ENCODE measurements at places on chromosomes 3 and 15.

DNA sequence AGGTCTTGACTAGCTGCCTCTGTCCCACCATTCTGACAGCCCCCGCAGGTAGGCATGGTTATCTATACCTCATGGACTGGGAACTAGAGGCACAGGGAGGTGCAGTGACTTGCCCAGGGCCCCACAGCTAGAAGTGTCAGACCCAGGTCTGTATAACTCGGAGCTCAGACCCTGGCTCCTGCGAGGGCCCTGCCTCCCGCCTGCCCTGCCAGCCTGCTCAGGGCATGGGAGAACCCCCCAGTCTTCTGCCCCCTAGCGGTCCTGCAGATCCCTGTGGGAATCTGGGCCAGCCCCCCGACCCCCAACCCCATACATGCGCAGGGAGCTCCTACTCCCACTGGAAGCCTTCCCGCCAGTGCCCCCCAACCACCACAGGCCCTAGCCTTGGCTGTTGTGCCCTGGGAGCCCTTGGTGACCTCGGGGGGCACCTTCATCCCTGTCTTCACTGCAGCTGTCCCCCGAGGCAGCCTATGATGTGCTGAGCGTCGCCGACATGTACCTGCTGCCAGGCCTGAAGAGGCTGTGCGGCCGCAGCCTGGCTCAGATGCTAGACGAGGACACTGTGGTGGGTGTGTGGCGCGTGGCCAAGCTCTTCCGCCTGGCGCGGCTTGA, 6.9 kb downstream of the ABTB1 start:
- no peak for DNase-seq

DNA sequence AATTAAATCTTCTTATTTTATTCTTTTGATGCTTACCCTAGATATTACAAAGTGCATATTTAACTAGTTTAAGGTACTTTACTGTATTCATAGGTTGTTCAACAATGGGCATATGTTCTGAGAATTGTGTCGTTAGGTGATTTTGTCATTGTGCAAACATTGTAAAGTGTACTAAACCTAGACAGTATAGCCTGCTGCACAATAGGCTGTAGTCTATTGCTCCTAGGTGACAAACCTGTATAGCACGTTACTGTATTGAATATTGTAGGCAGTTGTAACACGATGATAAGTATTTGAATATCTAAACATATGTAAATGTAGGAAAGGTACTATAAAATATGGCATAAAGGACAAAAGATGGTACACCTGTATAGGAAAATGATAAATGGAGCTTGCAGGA, 100.7 kb downstream of the CACNA2D3 start:
- DNase-seq, result no peak

DNA sequence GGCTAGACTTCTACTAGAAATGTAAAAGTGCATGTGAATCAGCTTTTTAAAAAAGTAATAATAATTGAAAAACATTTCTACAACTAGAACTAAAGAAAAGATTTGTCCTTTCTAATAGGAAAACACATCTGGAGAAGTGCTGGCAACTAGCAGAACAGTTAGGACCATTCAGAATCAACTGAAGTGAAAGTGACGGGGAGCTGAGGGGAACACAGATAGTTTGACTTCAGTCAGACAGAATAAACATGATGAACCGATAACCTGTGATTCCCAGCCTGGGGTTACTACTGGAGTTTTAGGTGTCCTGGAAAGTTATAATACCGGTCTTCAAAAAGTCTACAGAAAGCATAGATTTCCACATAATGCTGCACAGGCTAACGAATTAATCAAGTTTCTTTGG, 28.1 kb downstream of the OPA1 start:
- no peak for DNase-seq

DNA sequence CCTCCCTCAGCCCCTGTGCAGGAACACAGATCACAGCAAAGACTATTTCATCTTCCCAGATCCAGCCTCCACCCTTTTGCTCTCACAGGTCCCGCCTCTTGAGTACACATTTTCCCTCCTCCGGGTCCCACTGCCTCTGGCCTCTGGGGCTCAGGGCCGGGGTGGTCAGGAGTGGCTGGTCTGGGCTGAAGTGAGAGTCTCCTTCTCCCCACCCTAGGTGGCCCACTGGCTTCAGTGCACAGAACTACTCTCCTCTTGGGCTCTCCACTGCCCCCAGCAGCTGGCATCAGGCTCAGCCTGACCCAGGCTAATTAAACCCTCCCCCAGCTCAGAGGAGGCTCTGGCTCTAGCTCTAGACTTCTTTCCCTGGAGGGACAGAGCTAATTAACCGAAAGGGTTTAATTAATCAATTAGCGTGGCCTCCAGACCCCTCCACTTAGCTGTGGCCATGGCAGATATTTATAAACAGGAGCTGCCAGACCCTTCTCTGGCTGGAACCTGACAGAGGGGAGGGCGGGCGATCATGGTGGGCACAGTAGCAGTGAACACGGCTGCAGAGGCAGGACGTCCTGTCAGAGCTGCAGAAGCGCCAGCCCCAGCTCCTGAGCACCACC, 15.1 kb downstream of the DUSP7 start:
- no peak for DNase-seq

DNA sequence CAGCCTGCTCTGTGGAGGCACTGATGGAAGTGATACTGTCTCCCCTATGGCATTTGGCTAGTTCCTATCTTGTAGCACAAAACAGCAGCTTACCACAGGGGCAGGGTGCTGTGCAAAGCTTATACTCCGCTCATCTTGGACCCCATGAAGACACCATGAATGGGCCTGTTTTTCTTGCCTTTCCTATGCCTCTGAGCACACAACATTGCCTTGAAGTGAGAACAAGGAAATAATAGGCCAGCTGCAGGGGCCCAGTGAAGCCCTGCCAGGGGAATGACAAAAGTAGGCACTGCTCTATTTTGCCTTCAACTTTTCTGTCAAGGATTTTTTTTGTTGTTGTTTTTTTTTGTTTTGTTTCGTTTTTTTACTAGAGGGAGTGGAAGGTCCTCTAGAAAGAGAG, 110.3 kb downstream of the PDE8A start:
- no peak for DNase-seq

DNA sequence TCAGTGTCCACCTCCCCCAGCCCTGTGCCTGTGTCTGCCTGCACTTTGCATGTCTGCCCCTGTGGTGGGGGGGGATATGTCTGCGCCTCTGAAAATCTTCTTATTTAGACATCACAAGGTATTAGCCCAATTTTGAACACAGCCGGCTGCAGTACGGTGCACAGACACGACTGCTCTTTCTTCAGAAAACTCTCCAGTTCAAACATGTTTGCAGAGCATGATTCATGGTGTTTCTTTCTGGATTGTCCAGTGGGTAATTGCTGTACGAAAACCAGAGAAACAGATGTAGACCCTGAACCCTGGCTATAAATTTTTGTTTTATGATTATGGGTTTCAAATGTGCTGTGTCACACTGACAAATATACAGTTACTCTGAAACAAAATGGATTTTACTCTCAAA, 3.4 kb upstream of the RARB start:
- DNase-seq, result no peak

DNA sequence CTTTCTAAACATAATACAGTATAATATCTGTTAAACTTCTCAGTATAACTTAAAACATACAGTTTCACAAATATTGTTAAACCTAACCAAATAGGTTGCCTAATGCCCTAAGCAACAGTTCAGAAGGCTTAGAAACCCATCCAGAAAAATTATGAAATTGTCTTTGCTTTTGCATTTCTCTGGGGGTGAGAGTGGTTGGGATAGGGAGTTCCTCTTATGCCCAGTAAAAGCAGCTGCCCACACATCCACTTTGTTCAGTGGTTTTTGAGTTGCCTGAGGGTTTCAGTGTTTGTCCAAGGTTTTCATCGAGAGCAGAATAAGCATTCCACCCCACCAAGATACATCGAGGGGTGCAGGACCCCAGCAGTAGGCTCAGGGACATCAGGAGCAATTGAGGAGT, 179.4 kb downstream of the CDIN1 start:
- DNase-seq, result no peak

GRCh38 chr3:126937973-126938372, 44.9 kb upstream of the PLXNA1 start:
- DNase-seq, result no peak

GRCh38 chr3:190359813-190360212, 28.1 kb upstream of the CLDN16 start:
- no peak for DNase-seq

- peak; percentile 73 for DNase-seq
These were observed 116.2 kb downstream of the MFSD1 start for GRCh38 chr3:158918008-158918407.
